AG04449 (cell line): ENCODE measurements at places on chromosomes 4 and X.

- DNase-seq = no peak
Measured at GRCh38 chr4:119307606-119308005, 14.3 kb downstream of the FABP2 start.

- no peak for DNase-seq
Measured at GRCh38 chrX:8138252-8138651, 32.8 kb downstream of the VCX2 start.

DNA sequence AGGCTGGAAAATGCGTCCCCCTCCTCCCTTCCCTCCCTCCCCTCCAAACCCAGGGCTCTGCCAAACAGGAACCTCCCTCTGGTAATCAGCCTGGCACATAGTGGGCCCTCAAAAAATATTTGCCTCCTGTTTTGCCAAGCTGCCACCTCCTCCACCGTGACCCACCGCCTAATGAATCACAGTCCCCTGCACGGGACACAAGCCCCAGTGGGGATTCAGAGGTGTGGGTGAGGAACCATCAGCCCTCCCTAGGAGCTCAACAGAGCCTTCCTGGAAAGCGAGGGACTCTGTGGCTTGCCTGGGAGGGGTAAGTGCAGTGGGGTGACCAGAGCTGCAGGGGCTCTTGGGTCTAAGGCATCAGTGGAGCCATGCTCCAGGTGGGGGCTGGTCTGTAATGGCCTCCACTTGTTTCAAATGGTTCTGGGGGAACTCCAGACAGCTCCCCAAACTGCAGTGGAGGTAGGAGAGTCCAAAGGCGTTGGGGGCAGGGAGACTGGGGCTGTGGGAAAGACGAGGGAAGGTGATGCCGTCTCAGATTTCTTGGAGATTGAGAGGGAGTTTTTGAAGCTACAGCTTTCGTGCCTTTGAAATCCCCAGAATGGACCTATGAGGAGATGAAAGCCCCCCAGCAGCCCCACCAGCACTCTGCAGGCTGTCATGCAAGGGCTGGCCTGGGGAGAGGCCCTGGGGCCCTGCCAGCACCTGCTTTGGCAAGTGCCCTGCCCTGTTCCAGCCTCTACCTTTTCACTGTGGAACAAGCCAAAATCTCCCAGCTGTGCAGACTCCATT, 1.0 kb upstream of the PPP2R2C start:
- no peak for DNase-seq

DNA sequence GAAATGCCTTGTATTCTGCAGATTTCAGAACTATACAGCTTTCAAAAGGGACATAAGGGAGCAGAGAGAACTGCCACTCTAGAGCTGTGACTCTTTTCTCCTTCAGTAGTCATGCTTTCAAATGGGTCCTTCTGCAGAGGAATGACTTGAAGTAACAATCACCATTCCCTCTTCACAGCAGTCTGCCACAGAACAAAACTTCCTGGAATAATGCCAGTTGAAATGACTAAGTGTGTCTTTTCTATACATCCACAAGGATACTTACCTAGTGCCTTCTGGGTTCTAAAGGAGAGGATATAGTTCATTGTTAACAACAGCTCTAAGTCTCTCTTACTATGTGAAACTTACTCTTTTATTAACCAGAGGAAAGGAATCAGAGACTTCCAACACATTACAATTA, 515.4 kb upstream of the ATOH1 start:
- no peak for DNase-seq

DNA sequence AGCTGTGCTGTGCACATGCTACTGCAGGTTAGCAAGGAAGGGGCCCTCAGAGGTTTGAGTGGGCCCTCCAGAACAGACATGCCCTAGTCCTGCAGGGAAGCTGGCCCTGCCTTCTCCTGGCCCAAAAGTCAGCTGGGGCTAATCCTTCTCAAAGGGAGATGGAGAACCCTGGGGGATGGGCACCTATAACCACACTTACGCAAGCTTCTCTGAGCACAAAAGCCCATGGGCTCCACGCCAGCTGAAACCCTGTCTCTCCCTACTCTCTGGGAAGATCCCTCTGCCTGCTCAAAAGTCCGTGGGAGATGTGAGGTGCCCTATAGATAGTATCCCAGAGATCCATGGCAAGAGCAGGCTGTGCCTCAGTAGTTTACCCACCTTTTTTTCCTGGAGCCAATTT, 58.9 kb upstream of the DKK2 start:
- DNase-seq = no peak

DNA sequence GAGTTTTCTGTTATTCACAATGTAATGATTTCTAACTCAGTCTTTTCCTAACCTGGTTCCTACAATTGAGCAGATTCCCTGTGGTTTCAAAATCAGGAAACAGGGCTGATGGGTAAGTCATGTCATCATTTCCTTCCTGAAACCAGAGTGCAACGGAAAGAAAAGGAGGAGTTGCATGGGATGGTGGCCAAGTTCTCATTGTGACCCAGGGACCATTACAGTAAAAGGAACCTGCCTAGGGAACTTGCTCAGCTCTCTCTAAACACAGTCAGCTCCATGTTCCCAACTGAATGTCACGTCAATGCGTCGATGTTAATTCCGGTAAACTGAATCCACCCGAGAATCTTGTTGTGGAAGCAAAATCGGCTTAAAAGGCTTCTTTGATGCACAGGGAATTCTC, 51.2 kb downstream of the LGI2 start:
- no peak for DNase-seq

- DNase-seq = no peak
Measured at GRCh38 chr4:85209161-85209560, 242.7 kb upstream of the WDFY3 start.

DNA sequence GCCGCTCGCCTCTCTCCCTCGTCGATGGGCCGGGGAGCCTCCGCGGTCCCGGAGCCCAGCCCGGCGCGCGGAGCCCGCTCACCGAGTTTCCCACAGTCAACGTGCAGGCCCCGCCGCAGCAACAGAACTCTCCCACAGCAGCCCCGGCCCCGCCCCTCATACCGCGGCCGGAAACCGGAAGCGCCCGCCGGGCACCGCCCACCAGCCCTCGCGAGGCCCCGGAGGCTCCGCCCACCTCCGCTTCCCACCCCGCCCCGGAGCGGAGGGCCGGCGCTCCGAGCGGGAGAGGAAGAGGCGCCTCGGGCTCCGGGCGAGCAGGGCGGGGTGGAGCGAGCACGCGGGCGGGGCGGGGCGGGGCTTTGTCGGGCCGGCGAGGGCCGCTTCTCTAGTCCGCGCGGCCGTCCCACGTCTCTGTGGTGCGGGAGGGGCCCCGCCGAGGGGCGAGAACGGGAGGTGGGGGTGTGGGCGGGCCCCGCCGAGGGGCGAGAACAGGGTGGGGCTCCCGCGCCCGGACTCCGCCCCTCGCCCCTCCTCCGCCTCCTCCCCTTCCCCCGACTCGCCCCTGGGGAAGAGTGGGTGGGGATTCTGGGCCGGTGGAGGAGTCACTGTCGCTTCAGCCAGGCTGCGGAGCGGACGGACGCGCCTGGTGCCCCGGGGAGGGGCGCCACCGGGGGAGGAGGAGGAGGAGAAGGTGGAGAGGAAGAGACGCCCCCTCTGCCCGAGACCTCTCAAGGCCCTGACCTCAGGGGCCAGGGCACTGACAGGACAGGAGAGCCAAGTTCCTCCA, at the start of the genes ABCD1 and BCAP31:
TSS of gene ABCD1 (plus strand) at position 605 of the 787 bp plus-strand sequence. CDS start 411 bp downstream, outside the sequence.
TSS of gene BCAP31 (minus strand) at position 136 of the 787 bp plus-strand sequence. CDS start 1,143 bp downstream, outside the sequence.
- DNase-seq = peak; percentile 5

GRCh38 chrX:100731441-100732281, at the start of gene SYTL4:
TSS of gene SYTL4 (minus strand) at chrX:100732121. CDS start at chrX:100702037, 30,084 bp downstream.
- DNase-seq = no peak

GRCh38 chr4:33577791-33578190, 2666.5 kb downstream of the ARAP2 start:
- DNase-seq = no peak

DNA sequence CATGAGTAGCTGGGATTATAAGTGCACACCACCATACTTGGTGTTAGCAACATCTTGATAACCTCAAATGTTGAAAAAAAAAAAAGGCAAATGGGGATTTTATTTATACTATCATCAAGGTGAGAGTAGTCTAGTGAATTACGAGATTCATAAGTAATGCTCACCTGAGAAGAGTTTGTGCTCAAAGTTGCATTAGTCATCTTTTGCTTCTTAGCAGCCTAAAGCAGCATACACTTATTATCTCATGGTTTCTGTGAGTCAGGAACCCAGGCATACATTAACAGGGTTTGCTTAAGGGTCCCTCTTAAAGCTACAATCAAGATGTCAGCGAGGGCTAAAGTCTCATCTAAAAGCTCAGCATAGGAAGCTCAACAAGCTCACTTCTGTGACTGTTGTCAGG, 8.2 kb upstream of the EXOSC9 start:
- DNase-seq = no peak

- peak; percentile 94 for DNase-seq
Measured at GRCh38 chr4:74109116-74109869, 10.3 kb upstream of the CXCL2 start.

- no peak for DNase-seq
Measured at GRCh38 chr4:95701500-95702170, 138.3 kb upstream of the PDHA2 start.

DNA sequence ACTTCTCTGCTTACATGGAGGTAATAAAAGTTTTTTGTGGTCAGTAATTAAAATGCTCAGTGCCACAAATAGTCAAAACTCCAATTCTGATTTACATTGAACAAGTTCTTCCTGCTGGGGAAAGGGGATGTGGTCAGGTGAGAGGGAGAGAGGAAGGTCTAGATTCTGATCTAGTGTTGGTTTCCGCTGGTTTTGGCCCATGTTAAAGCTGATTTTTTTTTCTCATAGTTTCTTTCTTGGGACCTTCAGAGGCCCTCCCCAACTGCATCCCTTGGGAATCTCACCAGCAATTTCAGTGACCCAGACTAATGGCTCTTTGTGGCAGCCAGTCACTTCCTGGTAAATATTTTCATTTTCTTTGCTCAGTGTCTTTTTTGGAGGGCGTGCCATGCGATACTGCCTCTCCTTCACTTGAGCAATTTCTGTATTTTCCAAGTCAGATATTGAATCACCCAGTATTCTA, 332.7 kb downstream of the RAPGEF2 start:
- no peak for DNase-seq

DNA sequence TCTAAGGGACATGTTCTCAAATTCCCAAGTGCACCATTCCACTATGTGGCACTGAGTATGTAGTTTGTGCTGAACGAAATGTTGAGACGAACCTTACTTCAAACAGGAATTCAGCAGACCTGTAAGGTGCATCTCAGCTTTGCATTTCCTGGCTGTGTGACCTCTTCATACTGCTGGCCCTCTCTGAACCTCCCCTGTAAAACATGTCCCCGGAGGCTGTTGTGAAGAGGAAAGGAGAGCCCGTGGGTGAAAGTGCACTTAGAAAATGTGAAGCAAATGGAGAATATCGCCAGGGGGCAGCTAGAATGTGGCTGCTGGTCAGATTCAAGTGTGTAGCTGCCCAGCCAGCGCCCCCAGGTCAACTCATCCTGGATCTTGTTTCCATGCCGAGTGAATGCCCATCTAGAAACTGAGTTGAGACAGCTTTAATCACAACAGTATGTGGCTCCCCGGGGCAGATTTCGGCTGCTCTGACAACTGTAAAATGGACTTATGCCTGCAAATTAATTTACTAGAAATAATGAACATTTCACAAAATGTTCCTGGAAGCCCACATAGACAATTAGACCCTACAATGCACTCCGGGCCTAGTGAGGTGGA, 263.3 kb downstream of the EVC2 start:
- no peak for DNase-seq

DNA sequence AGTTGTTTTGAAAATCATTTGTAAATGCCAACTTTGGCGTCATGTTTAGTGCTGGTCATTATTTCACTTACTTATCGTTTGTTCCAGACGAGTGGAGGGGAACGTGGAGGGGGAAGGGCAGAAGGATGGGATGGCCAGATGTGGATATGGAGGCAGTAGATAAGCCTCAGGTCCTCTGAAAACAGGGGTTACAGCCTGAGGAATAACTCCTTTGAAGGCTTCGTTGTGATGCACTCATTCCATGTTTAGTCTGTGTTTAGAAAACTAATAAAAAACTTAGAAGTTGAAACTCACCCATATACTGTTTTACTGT, 1.1 kb downstream of the MOB1B start:
- no peak for DNase-seq

DNA sequence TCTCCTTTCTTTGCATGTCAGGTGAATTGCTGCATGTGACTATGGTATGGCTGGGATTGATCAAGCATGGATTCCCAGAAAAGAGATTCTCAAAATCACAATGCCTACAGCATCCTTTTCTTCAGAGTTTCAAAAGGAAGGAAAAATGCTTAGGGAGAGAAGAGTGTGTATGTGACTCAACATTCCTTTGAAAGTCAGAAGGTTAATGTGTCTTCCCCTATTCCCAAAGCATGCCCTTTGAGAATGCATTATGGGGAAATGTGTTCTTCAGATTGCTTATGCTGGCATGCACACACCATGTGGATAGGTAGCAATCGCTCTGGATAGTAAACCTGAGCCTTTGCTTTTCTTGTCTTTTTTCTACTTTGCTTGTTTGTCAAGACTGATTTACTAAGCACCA, 78.5 kb downstream of the ELOVL6 start:
- peak; percentile 59 for DNase-seq

DNA sequence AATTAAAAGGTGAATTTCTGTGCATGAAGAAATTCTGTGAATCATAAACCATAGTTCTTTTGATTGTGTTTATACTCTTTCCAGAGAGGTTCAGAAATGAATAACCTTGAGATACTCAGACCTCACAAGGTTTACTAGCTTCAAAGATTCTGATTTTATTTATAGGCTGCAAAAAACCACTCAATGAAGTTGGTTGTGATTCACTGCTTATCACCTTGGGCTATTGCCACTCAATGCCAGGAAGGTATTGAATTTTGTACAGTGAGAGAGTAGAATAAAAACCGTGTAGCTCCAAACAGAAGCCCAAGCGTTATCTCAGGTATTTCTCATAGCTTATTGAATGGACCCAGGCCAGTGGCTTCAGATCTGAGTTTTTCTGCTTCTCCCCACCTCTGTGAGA, 118.7 kb downstream of the FHIP1A start:
- DNase-seq = no peak

GRCh38 chrX:57587607-57588006, 4.2 kb upstream of the ZXDB start:
- DNase-seq = no peak

GRCh38 chr4:82611527-82611926, 49.7 kb upstream of the TMEM150C start:
- DNase-seq = no peak

DNA sequence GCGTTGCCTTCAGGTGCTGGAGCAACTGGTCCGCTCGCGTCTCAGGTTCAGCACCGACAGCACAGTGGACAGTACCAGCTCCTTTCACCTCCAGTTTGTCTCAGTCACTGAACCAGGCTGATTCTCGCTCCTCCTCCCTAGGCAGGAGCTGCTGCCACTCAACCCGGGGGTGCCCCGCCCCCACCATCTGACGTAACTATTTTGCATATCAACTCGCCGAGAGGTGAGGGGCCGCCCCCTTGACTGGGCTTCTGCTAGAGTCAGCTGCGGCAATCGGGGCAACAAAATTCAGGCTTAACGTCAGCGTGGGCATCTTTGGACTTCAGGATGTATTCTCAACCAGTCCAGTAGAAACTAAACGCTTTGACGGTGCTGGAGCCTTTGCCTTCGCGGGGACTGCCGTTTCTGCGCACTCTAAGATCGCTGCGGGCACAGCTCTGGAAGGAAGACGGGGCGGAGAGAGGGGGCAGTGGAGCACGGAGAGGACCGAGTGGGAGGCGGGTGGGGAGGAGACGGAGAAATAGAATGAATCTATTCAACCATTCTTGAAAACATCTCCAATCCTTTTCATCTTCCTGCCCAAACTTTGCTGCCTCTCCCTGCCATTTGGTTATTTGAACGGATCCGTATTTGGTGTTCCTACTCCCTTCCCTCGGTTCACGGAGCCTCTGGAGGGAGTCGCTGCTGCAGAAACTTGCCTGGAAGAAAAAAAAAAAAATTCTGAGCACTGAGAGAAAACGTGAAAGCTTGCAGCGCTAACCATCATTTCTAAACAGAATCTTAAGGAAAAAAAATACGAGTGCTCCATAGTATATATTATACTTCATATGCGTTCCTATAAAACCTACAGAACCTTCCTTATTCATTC, at the start of gene FSTL5:
TSS of gene FSTL5 (minus strand) at position 109 of the 868 bp plus-strand sequence. CDS start 52,604 bp downstream, outside the sequence.
- DNase-seq = no peak
